ENCODE measurements at places on chromosomes 7 and 10.

DNA sequence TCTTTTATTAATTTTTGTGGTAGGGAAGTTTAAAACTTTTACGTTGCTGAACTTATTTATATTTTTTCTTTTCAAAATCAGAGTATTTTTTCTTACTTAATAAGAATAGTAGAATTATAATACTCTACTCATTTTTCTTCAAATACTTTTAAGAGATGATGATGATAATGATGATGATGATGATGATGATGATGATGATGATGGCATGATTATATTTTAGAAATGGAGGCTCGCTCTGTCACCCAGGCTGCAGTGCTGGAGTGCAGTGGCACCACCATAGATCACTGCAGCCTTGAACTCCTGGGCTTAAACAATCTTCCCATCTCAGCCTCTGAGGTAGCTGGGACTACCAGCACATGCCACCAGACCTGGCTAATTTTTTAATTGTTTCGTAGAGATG is 118.3 kb upstream of the FAM171A1 start:
- no peak for DNase-seq

- DNase-seq, result no peak
Observed at GRCh38 chr7:158361326-158361946, 226.2 kb downstream of the PTPRN2 start.

GRCh38 chr10:57657164-57657765 is 610.4 kb downstream of the IPMK start:
- DNase-seq, result peak; percentile 50

DNA sequence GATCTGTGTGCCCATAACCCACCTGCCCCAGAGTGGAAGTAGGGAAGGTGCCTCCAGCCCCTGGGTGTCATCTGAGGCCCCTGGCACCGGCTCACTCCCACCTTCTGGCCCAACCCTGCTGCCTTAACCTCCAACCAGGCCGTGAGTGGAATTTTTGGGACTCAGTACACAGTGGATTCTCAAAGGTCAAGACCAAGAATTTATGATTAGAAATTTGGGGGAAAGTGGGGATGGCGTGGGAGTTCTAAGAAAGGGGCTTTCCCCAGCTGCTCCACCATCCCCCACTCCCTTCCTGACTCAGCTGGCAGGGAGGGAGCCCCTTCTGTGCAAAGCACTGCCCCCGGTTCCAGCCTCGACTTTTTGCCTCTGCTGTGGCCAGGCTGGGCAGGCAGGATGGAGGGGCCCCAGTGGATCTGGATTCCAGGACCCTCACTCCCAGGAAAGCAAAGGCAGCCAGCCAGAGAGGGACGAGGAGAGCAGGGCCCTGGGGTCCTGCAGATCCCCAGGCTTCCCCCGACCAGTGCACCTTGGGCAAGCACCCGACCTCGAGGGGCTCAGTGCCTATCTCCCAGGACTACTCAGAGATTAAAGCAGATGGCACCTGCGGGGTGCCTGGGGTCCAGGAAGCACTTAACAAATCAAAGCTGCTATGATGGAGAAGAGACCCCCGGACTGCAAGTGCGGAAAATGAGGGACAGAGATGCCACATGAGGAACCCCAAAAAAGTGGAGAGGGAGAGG is 12.8 kb downstream of the SPOCK2 start:
- DNase-seq, result no peak

DNA sequence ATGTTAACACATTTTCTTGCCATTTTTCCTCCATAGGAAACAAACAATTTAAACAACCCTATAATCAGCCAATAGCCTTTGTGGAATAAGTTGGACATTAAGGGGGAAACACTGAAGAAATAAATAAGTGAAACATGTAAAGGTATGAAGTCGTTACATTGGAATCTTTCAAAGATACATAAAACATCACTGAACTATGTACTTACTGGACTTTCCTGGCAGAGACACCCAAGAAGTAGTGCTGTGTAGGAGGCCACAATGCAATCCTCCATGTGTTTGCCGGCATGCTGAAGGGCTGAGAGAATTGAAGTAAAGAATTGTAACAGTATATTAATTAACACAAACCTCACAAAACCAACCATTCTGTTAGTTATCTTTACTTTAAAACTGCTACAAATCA is 76.5 kb upstream of the GRID1 start:
- DNase-seq, result no peak

GRCh38 chr7:117446220-117446815 is 19.0 kb upstream of the ASZ1 start:
- DNase-seq, result no peak

GRCh38 chr10:53361281-53361680 is 588.7 kb upstream of the MBL2 start:
- DNase-seq, result no peak

GRCh38 chr10:12838995-12839927 is 162.3 kb downstream of the CCDC3 start:
- no peak for DNase-seq

DNA sequence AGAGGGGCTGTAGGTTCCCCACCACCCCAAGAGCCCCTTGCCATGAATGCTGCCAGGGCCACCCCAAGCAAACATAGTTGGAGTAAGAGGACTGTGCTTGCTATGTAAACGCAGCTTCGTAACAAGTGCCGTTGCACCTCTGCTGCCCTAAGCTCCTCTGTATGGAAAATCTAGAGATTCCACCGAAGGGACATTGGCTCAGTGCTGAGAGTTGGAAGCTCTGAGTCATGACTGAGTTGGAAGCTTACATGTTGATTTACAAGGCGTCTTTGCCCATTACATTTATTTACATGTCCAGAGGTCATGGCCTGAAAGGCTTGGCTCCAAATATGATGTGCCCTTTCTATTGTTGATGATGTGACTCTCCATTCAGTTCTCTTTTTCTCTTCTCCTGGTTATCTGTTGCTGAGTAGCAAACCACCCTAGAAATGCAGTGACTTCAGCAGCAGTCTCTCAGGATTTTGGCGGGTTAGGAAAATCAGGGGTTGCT is 233.1 kb upstream of the TCF7L2 start:
- DNase-seq, result no peak

DNA sequence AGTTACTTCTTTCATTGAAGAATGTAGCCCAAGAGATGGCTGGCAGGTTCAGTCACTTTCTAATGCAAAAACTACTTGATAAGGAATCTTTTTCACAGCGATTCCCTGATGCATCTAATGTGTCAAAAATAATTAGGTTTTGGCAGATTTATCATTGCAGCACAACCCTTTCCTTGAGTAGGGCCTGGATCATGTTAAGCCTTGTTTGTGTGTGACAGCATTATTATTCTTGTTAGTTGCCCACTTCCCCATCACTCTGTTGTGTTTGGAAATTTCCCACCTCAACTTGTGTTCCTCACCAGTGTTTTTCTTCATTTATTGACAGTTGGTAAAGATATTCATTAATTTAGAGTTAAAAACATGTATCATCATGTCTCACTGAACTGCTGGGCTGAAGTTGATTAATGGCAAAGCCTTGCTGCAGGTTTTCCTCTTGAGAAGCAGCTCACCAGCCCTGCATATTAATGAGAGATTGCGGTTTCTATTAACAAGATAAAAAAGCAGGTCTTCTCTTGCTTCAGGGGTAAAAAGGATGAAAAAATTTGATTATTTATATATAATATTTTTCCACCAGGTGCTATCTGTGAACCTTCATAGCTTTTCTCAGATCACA is 233.3 kb upstream of the MDFIC start:
- no peak for DNase-seq

DNA sequence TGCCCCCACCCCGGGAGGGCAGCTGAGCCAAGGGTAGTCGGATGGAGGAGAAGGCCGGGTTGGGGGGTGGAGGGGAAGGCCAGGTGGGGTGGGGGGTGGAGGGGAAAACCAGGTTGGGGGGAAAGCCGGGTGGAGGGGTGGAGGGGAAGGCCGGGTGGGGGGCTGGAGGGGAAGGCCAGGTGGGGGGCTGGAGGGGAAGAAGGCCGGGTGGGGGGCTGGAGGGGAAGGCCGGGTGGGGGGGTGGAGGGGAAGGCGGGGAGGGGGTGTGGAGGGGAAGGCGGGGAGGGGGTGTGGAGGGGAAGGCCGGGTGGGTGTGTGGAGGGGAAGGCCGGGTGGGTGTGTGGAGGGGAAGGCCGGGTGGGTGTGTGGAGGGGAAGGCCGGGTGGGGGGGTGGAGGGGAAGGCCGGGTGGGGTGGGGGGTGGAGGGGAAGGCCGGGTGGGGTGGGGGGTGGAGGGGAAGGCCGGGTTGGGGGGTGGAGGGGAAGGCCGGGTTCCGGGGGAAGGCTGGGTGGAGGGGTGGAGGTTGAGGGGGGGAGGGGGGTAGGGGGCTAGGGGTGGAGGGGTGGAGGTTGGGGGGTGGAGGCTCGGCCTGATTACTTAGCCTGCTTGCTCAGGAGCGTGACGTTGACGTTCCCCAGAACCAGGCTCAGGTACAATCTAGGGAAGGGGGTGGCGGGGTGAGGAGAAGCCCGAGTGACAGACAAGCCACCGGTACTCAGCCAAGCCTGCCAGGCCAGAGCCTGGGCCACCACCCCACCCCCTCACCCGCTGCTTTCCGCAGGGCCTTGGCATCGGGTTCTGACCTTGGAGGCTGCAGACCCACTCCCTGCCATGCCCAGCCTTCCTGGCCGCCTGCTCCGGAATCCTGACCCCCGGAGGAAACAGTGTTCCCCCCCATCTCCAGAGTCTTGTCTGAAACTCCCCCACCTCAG is 5.6 kb downstream of the TMEM120A start:
- no peak for DNase-seq

DNA sequence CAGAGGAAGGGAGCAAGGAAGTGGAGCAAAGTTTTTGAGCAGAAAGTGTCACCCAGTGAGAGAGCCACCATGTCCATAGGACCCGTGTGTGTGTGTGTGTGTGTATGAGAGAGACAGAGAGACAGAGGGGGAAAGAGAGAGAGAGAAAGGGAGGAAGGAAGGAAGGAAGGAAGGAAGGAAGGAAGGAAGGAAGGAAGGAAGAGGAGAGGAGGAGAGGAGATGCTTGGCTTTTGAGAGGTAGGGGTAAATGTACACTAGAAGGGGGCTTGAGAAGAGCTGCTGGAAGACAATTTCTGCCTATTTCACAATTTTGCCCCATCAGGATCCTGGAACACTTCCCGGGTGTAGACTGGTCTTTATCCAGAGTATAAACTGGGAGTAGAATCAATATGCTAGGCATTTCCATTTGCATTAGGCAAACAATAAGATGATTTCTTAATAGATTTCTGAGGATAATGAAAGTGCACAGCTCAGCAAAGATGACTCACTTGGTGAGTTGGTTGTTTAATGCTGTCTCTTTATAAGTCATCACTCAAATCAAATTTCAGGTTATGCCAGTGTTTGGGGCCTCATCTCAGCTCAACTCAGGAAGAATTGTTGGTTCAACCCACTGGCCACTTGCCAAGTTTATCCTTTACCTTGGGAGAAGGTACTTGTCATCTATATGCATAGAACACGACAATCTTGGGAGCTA is 70.0 kb upstream of the FAM13C start:
- DNase-seq, result no peak

GRCh38 chr7:81803267-81803666 is 33.4 kb upstream of the HGF start:
- peak; percentile 50 for DNase-seq

GRCh38 chr7:78769481-78770101 is 683.9 kb downstream of the MAGI2 start:
- DNase-seq, result no peak

DNA sequence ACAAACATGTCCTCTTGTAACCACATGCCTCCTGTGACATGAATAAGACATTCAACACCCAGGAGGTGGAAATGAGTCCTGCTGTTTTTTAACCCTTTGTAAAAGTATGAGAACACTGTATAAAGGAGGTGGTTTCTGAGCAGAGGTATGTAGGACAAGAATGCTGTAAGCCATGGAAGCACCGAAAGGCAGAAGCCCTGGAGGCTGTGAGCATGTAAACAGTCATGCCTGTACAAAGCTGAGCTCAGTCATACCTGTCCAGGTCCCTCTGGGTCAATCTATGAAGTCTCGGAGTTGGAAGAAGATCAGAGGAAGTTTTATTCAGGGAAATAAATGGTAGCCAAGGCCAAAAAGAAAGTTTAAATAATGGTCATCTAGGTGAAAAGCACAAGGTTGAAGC is 34.7 kb upstream of the XPNPEP1 start:
- DNase-seq, result no peak

GRCh38 chr10:84265418-84265817 is 20.6 kb downstream of the RGR start:
- peak; percentile 40 for DNase-seq

GRCh38 chr7:135801045-135801693 is 52.6 kb upstream of the FAM180A start:
- DNase-seq, result peak; percentile 70

GRCh38 chr10:102837230-102837721 is at the start of gene CYP17A1:
CYP17A1 (minus strand) TSS chr10:102837413; CDS start chr10:102837361, 52 bp downstream.
- DNase-seq, result no peak

- no peak for DNase-seq
Observed at GRCh38 chr10:131825150-131825848, 75.5 kb upstream of the PPP2R2D start.

- DNase-seq, result no peak
Observed at GRCh38 chr10:47288236-47288635, 11.8 kb upstream of the GDF10 start.

GRCh38 chr7:136883046-136883445 is 14.6 kb downstream of the CHRM2 start:
- no peak for DNase-seq

GRCh38 chr10:74103560-74104258 is 46.9 kb downstream of the AP3M1 start:
- peak; percentile 14 for DNase-seq

DNA sequence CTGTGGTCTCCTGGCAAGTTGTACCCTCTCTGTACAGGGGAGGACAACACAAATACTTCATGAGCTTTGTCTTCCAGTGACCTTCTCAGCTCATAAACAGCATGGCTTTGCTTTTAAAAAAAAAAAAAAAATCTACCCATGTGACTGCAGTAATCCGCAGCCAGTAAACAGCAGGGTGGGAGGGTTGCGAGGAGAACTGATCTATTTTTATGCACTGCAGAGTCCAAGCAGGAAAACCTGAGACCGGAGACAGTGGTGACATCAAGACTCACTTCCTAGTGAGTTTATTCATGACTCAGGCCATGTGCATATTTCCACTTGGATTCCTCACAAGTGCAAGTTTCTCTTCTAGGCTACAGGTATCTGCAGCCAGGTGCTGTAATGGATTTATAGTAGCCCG is 127.9 kb downstream of the NRF1 start:
- no peak for DNase-seq

GRCh38 chr10:7410862-7411670 is at the start of gene SFMBT2:
SFMBT2 (minus strand) TSS chr10:7411034; CDS start chr10:7381898, 29,136 bp downstream.
- no peak for DNase-seq

Measured in SW480 (cell line).